Right renal cortex interstitium (tissue), 3 donors: ENCODE measurements at places on chromosomes 1 and 21. TPM values are rescaled to one million over a fixed set of nuclear protein-coding genes. Genes with fewer than 3 reads are reported as not detected.

DNA sequence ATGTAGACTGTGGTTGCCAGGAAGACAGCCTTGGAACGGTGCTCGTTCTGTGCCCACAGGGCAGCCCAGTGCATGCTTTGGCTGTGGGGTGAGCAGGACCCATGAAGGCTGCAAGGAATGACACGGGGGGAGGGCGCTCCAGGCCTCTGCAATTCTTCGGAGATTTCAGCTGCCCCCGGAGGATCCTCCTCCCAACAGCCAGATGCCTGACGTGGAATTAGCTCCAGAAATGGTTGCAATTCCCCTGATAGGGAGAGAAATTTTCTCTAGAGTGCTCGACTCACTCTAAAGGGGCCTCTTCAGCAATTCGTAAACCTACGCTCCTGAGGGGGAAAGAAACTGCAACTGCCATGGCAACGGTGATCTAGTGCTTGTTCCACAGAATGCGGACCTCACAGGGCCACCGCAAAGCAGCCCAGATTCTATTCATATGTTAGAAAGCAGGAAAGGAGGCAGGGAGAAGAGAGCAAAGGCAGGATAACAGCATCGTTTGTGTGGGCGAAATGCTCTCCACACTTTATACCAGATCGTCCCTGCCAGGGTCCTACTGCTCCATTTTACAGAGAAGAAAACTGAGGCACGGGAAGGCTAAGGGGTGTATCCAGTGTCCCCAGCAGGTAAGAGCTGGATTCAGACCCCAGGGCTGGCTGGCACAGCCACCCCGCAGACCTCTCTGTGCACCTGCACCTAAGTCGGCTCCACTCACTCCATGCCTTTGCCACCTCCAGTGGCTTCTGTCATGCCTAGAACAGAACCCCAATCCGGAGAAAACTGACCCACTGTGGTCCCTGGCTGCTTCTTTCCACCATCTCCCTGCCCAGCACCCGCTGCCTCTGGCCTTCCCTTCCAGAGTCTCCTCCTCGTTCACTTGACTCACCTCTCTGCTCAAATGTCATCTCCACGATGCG, 11.9 kb upstream of the PDE9A start:
- no peak for DNase-seq

- DNase-seq = no peak
These were observed 24.8 kb downstream of the S1PR1 start for GRCh38 chr1:101261623-101262022.

- DNase-seq = no peak
These were observed 18.9 kb upstream of the SCAF4 start for GRCh38 chr21:31750843-31751242.

FCRLA gene
- polyA plus RNA-seq = 0.15 TPM

DNA sequence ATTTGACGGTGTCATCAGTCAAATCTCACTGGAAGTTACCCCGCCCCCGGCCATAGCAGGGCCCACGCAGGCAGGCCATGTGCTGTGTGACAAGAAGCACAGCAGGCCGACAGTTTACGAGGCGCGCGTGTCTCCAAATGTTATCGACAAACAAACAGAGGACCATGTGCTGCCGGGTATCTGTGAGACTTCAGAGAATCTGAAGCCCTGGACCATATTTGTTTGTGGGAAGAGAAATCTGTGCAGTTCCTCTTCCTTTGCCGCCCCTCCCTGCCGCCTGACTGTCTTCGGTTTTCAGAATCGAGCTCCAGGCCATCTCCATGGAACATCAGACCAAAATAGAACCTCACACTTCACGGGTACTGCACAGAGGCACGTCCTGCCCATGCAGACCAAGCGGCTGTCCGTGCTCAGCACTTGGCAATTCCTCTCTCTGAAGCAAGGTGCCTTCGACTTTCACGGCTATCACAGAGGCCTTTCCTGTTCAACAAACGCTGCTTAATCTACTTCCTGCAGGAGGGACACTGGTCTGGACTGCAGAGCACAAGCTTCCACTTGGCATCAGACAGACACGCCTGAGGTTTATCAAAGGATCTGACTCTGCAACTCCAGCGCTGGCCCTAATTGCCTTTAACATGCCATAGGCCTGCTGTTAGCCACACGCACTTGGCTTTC, 135.7 kb upstream of the KRTAP19-8 start:
- no peak for DNase-seq

DNA sequence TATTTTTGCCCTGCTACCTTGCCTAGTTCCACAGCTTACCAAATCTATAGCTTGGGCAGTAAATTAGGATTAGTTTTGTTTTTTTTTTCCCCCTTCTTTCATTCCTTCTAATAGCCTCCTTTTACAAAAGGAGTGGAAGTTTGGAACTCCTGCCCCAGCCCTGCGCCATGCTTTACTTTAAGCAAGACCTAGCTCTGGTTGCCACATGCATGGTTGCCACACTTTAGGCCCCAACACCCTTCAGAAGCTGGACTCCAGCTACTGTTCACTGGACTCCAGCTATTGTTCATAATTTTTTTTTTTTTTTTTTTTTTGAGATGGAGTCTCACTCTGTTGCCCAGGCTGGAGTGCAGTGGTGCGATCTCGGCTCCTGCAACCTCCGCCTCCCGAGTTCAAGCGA, 115.8 kb downstream of the NR5A2 start:
- no peak for DNase-seq
